ENCODE measurements at places on chromosomes 16 and 17.

DNA sequence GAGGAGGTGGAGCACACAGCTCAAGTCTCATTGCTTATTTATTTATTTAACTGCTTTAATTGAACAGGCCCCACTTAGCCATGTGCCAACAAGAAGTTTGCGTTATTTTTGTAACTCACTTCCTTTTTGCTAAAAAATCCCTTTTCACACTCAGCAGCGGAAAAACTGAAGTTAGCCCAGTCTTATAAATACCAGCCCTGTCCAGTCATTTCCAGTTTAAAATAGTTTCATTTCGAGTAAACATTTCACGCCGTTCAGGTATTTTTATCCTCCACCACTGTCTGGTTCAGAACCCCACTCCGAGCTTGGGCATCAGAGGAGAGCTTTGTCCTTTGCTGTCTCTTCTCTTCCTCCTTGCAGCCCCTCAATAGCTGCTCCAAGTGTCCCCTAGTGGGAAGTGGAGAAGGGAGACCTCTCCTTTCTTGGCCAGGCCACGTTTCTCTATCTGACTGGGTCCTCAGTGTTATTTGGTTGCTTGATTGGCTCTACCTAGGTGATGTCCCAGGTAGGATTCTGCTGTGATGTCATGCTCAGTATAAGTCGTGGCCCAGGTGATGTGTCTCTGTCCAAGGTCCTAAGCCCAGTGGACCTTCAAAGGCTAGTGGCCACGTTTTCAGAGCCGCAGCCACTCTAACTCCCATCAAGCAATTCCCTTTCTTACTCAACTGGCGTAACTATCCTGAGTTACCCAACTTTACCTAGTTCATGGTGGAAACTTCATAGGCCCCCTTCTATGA, 53.0 kb upstream of the GAS7 start:
- no peak for DNase-seq

- DNase-seq: no peak
Measured at GRCh38 chr17:63395075-63395805, 50.9 kb downstream of the CYB561 start.

GRCh38 chr16:25066747-25067631, 44.6 kb upstream of the LCMT1 start:
- DNase-seq: peak; percentile 75

GRCh38 chr16:9903-10665, 43.3 kb downstream of the POLR3K start:
- no peak for DNase-seq

GRCh38 chr16:62135911-62136310, 99.7 kb upstream of the CDH8 start:
- DNase-seq: no peak

DNA sequence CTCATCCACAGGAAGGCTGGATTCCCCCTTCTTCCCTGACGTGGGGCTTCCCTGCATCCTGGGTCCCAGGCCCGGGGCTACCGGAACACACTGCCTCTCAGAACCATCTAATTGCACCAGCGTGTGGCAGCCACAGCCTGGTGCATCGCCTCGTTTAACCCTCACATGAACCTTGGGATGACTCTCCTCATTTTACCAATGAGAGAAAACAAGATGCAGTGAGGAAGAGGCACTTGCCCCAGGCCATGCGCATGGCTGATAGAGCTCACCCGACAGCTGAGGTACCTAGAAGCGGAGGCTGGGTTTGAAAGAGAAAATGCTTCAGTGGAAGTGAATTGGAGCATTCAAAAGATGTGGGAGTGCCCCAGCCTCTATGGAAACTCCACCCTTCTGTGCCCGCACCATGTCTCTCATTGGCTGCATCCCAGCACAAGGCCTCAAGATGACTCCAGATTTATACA, 162.3 kb downstream of the KATNIP start:
- DNase-seq: no peak

- no peak for DNase-seq
Measured at GRCh38 chr17:17149520-17150447, 56.3 kb downstream of the PLD6 start.

- DNase-seq: no peak
Measured at GRCh38 chr17:79395066-79395465, 215.8 kb downstream of the RBFOX3 start.

GRCh38 chr16:50845296-50845695, 103.4 kb downstream of the CYLD start:
- no peak for DNase-seq

- no peak for DNase-seq
Measured at GRCh38 chr16:69363281-69363717, 11.7 kb upstream of the TMED6 start.

GRCh38 chr17:81518113-81518784, 5.7 kb upstream of the ACTG1 start:
- no peak for DNase-seq

GRCh38 chr16:81620796-81621195, 158.3 kb upstream of the PLCG2 start:
- DNase-seq: no peak

GRCh38 chr17:42871647-42872046, 20.6 kb downstream of the AOC3 start:
- no peak for DNase-seq

GRCh38 chr17:55635253-55635914, 87.3 kb downstream of the TMEM100 start:
- DNase-seq: no peak

GRCh38 chr17:76275382-76276068, 10.4 kb downstream of the UBALD2 start:
- no peak for DNase-seq

DNA sequence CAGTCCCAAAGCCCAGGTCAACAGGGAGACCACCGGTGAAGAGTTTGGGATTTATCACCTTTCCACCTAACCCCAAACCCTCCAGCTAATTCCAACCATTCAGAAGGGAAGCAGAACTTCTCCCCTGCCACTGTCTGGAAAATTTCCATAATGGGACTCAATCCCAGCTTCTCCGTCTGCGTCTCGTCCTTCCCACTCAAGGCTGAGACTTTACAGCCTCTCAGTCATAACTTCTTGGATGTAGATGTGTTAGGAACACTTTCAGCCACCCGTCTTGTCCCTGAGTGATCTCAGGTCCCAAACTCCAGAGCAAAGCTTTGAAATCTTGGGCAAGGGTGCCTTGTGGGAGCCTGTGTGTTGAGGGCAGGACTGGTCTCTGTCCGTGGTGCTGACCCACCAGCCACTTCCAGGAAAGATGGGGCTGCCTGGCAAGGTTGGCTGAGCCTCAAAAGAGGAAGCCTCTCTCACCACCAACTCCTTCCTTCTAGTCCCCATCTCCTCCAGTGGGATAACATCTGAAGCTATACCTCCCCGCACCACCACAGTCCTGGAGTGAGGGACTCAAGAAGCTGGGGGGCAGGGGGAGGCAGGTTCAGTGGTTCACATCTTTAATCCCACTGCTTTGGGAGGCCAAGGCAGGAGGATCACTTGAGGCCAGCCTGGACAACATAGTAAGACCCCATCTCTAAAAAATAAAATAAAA, 9.3 kb downstream of the GAS2L2 start:
- DNase-seq: no peak

DNA sequence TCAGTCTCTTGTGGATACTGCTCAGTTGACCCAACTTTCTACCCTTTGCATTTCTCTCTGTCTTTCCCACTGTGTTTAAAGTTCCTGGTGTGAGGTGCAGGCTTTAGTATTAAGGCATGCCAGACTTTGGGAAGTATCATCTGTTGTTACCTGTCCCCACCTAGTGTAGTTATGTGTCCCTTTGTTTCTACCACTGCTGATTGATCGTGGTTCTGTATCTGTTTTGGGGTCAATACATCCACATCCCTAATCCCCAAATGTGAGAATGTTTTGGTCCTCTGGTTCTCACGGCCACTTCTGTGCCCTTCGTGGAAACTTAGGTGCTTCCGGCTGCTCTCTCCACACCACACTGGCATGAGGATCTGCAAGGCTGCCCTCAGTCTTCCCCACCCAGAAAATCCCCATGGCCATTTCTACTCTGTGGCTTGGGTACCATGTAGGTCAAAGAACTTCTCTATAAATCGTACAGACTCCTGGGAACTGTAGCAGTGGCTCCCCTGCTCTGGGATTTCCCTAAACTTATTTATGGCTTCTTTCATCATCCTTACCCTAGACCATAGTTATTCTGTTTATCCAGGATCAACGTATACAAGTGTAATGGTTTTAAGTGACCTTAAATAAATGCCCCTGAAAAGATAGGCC, 443.2 kb downstream of the XYLT1 start:
- no peak for DNase-seq

GRCh38 chr16:70463235-70463634, 8.8 kb downstream of the FCSK start:
- DNase-seq: no peak

DNA sequence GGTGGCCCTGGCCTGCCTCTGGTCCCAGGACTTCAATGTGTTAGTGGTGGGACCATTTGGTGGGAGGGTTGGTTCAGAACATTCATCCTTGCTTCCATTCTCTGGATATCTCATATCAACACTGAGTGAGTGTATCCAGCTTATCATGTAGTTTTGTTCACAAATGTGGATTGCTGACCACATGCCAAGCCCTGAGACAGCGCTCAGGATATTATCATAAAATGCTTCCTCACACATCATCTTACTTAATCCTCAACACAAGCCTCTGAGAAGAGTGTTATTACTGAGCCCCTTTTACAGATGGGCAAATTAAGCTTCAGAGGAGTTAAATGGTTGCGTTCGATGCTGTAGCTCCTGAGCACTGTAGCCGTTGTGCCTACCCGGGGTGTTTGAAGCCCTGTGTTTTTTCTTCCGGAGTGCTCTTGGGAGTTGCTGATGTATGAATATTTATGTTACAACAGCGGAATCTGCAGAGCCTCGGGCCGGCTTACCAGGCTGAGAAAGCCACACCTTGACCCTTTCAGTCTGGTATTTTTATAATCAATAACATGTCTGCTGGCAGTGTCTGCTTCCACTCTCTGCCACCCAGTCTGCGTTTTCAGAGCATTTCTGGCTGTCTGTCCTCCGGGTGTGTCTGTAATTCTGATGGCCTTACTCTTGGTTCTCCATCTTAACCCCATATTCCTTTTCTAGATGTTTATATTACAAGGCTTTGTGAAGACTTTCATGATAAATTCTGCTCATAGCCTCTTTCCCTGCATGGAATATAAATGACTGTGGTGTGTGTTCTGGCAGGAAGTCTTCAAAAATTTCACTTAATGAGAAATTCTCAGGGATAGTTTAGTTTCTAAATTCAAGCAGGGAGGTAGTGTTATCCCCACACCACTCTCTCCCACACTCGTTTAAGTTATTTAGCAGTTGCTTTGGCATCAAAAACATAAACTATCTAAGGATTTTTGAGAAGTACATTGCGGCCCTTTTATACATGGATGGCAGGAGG, 2.9 kb downstream of the GLP2R start:
- no peak for DNase-seq

- no peak for DNase-seq
Measured at GRCh38 chr16:65071433-65072311, 50.2 kb downstream of the CDH11 start.

DNA sequence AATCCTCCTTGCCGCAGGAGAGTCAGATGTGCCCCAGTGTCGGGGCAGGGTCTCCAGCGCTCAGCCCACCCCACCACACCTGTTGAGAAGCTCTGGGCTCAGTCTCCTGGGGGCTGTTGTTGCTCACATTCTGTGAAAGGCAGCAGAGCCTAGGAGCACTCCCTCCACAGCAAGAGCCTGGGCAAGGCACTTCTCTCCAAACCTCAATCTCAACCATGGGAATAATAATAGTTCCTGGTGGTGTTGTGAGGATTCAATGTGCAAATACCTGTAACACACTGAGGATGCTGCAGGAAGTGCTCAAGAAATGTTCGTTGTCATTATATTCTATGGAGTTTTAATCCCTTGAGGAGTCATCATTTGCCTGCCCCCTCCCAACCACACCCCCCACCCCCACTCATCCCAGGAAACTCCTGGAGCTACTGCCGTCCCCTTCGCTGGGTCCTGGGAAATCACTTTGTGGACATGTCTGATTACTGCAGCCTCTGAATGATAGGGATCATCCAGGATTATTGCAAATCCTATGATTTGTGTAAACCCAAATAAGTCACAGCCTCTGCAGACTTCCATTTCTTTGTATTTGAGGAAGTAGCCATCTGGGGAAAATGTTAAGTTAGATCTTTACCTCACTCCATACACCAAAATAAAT, 61.5 kb downstream of the CCT6B start:
- no peak for DNase-seq

GRCh38 chr17:29357821-29358232, 32.3 kb upstream of the TAOK1 start:
- DNase-seq: no peak

GRCh38 chr16:51374790-51375189, 223.7 kb upstream of the SALL1 start:
- DNase-seq: no peak

DNA sequence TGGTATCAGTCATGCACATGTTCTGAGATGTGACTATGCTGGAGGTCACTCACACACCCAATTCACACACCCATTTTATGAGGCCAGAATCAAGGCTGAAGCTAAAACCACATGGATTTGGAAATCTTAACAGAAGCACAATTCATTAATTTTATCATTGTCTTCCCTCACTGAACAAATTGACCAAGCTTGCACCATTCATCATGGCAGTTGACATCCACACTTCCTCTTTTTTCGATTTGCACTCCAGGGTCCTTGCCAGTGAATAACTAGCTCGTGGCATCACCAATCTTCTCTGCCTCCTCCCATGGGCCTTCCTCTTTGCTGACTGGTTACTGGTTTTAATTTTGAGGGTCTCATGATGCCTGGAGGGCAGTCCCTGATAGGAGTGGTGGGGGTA, 123.0 kb upstream of the ASIC2 start:
- no peak for DNase-seq

GRCh38 chr16:48591976-48592375, 18.0 kb downstream of the N4BP1 start:
- no peak for DNase-seq

DNA sequence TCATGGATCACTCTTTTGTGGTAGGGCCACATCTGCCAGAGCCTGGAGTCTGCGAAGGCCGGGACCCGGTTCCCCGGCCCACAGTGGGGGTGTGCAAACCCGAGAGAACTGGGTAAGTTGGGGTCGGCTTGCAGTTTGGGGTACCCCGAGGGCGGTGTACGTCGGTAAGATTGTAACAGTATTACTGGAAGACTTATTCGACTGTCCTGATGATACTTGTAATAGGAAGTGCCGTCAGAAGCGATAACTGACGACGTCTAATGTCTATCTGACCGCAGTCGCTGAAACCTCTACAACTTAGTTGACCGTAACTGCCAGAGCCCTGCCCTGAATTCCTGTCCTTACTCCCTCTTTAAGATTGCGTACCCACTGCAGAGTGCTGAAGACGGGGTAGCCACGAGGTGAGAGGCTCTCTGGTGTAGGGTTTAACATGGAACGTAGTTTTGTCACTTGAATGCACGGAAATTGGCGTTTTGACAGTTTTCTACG, 24.0 kb downstream of the TRPV2 start:
- DNase-seq: peak; percentile 8

- DNase-seq: no peak
Measured at GRCh38 chr17:67675481-67675880, 42.3 kb upstream of the NOL11 start.

GRCh38 chr16:8634991-8635736, 13.7 kb downstream of the METTL22 start:
- no peak for DNase-seq

GRCh38 chr16:17017442-17017841, 453.3 kb downstream of the XYLT1 start:
- no peak for DNase-seq

GRCh38 chr17:63126607-63127006, 160.6 kb downstream of the TANC2 start:
- DNase-seq: no peak
